ENCODE measurements at places on chromosomes 5 and 9.
A peak's percentile ranks its signal among the peaks of the same experiment; 100 is the strongest.

DNA sequence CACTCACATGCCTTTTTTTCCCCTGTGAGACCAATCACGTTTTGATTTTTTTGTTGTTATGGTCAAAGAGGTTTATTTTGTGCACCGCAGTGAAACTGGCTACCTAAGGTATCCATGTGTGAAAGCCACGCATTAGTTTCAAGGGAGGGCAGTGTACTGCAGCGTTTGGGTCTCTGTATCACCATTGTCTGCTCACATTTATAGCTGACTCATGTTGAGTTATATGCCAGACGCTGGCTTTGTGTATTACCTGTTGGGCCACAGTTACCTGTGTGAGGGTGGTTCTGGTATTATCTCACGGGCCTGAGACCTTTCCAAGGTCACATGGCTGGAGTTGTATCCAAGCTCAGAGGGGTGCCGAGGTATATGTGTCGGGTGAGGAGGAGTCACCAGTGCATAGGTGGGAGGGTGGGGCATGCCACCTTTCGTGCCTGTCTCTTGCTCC lies 75.8 kb downstream of the ARHGAP26 start:
- no peak for DNase-seq

DNA sequence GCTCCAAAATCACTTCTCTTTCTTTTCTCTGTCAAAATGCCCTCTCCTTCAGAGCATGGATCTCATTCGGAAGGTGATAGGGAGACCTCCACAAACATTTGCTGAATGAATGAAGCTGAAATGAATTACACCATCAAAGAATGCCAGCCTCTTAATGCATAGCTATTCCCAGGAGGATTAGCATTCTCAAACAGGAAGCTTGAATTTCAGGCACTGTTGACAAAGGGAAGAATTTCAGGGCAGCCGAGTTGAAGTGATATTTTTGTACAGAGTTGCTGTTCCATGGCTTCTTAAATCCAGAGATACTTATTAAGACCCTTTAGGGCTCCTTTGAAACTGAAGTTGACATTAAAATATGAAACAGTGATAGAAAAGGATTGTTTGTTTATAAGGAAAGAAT lies 18.8 kb downstream of the HBEGF start:
- DNase-seq, result no peak

DNA sequence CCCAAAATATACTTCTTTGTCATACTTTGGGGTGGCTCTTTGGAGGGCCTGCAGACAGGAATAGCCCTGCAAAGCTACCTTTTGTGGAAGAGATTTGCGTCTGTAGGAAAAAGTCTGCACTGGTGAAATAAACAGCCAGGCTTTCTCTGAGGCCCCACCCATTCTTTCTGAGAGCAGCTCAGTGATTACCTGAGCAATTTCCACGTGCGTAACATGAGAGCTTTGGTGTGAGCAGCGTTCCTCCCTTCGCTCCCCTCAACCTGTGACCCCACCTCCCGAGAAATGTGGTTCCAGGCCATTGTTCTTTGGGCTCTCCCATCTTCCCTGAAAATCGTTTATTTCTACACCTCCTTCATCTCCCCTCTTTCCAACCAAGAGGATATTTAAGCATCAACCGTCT lies 23.8 kb upstream of the FBP1 start:
- DNase-seq, result no peak

DNA sequence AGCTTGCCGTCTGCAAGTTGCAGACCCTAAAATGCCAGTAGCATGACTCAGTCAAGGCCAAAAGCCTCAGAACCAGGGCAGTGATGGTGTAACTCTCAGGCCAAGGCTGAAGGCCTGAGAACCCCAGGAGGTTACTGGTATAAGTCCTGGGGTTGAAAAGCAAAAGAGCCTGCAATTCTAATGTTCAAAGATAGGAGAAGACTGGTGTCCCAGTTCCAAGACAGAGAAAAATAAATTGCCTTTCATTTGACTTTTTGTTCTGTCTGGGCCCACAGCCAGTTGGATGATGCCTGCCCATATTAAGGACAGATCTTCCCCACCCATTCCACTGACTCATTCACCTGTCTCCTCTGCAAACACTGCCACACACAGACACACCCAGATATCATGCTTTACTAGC lies 673.2 kb downstream of the CDH18 start:
- DNase-seq, result no peak

- no peak for DNase-seq
Observed at GRCh38 chr5:109743041-109743531, 53.4 kb downstream of the MAN2A1 start.

DNA sequence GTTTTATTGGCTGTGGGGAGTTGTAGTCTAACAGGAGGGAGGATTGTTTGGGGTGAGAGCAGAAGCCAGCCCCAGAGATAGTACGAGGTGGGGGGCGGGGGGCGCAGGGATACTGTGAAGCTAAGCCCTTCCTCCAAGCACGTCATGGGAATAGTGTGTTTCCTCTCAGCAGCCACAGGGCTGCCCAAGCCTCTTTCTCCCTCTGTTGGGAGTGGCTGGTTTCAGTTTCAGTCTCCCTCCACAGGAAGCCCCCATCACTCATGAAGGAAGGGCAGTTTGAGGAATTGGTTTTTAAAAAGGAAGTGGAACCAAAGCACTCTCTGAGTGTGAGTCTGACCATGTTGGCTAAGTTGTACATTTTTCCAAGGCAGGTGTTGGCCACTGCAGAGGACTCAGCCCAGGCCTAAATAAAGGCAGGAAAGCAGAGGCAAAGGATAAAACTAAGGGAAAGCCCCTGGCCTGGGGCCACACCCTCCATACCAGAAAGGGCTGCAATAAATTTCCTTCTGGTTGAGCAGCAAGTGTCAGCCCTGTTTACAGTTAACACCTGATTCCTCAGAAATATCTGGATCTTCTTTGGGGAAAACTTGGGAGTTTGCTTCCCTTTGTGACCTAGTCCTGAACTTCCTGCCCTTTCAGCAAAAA lies 3.2 kb downstream of the RAB24 start:
- peak; percentile 43 for DNase-seq

DNA sequence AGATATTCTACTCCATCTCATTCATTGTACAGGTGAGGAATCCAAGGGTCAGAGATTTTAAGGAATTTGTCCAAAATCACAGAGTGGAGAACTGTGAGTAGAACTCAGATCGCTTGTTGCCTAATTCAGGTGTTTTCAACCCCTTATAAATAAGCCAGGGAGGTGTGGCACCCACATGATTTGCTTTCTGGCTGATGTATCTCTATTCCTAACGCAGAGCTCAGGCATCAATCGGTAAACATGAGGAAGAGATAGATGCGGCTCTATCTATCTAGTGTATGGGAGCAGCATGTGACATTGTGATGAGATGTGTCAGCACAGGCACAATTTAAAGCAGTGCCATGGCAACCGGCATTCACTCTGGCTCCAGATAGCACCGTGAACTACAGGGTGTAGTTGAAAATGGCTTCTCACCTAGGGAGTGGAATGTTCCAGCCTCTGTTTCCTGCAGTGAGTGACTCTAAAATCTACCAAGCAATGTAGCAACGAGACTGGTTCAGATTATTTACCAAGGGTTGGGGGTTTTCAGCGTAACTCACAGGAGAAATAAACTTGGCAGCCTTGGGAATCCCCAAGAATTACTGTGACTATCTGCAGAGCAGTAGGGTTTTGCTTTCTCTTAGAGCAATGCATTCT lies 53.4 kb upstream of the SUB1 start:
- peak; percentile 8 for DNase-seq

GRCh38 chr5:2550509-2550908 lies 201.0 kb downstream of the IRX2 start:
- DNase-seq, result no peak

GRCh38 chr5:7078101-7078500 lies 317.8 kb upstream of the ADCY2 start:
- no peak for DNase-seq

- no peak for DNase-seq
Observed at GRCh38 chr5:78633700-78634099, 14.9 kb downstream of the LHFPL2 start.

GRCh38 chr5:50320131-50320749 lies 120.8 kb downstream of the EMB start:
- no peak for DNase-seq

DNA sequence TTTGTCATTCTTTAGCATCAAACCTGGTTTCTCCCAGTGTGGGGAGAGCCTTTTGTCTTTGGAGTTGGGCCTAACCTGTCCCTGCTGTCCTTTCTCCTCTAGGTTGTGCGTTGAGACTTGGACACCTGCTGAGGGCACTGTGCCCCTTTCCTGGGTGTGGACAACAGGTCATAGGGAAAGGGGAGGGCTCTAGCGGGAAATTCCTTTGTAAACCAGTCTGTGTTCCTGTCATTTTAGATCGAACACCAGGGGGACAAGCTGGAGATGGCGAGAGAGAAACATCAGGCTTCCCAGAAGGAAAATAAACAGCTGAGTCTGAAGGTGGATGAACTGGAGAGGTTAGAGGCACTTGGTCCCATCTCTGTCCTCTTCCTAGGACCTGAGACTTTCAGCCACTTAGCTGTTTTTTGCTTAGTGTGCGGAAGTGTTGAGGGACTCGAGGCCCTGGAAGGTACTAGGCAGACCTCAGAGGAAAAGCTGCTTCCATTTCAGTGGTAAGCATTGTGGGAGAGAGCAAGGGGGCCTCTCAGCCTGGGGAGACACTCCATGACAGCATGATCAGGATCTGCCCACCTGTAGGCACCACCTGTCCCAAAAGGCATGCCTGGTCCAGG lies 8.6 kb upstream of the GLE1 start:
- no peak for DNase-seq

GRCh38 chr5:159212657-159213462 lies 3.5 kb upstream of the RNF145 start:
- DNase-seq, result no peak

- DNase-seq, result no peak
Observed at GRCh38 chr5:153276151-153276550, 214.3 kb upstream of the GRIA1 start.

DNA sequence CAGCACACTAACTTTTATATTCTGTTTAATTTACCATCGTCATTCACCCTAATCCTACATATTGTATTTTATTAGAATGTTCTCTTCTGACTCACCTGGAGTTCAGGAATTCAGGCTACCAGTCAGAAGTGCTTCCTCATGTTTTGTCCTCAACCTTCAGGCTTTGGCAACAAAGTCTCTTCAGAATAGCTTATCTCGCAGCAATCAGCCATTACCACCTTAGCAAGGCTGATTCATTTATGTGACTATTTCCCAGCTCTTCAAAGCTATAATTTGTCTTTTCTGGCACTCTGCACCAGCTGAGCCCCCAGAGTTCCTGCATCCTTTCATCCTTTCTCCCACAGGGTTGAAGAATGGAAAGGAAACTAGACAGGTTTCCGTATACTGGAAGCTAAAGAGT lies 365.5 kb upstream of the CDH18 start:
- DNase-seq, result no peak

- DNase-seq, result no peak
Observed at GRCh38 chr5:134833340-134834032, 12.3 kb upstream of the C5orf24 start.

GRCh38 chr9:127873886-127874285 lies 3.6 kb downstream of the AK1 start:
- no peak for DNase-seq

DNA sequence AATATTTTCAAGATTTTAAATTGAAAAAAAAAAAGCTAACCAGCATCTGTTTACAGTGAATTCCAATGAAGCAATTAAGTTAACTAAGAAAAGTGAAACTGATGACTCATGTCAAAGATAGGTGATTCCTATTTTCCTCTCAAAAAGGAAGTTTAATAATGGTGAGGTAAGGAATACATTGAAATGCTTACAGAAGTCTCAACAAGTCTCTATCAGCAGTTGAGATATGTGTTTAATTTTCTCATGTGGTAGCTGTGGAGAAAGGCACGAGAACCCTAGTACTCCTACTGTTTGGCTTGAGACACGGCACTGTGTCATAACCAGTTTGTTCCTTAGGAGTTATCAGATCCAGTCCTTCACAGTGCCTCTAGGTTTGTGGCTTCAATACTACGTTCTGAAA lies 114.5 kb downstream of the SLC25A46 start:
- DNase-seq, result no peak

- no peak for DNase-seq
Observed at GRCh38 chr9:93017621-93018020, 40.9 kb upstream of the SUSD3 start.

GRCh38 chr5:73388306-73388684 lies 60.3 kb downstream of the FOXD1 start:
- no peak for DNase-seq

DNA sequence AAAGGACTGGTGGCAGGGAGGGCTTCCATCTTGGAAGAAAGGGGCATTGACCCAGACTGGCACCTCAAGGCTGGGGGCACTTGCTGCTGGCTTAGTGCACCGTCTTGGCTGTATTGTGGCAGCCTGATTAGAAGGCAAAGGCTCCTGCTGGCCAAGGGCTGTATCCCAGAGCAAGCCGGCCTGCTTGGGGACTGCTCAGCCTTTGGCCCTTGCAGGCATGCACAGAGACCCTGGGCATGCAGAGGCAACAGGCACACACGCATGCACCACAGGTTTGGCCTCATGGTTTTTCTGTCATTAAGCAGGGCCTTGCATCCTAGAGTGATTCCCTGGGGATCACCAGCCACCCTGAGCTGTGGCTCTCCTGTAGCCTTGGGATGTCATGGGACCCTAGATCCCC lies 29.0 kb downstream of the PITX1 start:
- no peak for DNase-seq

GRCh38 chr5:120096413-120096812 lies 367.7 kb upstream of the PRR16 start:
- no peak for DNase-seq

DNA sequence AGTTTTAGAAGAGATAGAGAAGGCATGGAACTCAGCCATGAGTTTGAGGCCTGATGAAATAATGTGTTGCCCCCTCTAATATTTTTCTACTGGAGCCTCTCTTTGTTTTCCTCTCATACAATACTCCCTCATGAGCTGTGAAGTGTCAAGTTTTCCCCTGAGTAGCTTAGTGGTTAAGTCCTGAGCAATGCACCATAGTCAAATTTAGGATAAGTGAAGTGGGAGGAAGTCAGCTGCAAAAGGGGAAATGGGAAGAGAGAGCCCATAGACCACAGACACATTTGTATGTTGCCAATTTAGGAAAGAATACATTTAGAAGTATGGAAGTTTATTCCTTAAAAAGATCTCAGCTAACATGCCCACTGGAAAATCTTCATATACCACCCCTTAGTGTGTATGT lies 171.5 kb upstream of the NREP start:
- no peak for DNase-seq

GRCh38 chr9:71472400-71472799 lies 295.9 kb downstream of the CEMIP2 start:
- no peak for DNase-seq

- DNase-seq, result no peak
Observed at GRCh38 chr5:29197631-29198454, 1995.6 kb upstream of the CDH6 start.

- DNase-seq, result no peak
Observed at GRCh38 chr9:29796291-29796952, 2223.1 kb upstream of the C9orf72 start.

DNA sequence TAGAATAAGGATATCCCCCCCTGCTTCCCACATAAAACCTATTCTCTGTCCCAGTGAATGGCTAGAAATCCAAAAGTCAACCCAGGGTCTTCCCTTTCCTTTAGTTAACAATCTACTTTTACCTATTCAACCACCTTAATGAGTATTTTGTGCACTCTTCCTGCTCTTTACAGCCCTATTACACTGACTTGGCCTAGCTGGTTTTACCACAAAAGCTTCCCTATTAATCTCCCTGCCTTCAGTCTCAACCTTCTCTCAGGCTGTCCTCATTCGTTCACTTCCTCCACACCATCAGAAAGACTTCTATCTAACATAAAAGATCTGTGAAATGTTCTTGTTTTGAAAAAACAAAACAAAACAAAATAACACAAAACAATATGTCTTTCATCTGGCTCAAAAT lies 16.2 kb downstream of the CTNNAL1 start:
- no peak for DNase-seq

GRCh38 chr5:164319161-164319560 lies 813.7 kb downstream of the MAT2B start:
- DNase-seq, result no peak

GRCh38 chr9:128034821-128035652 lies 32.1 kb downstream of the NAIF1 start:
- peak; percentile 16 for DNase-seq
